ENCODE measurements at places on chromosomes 3 and 15.

DNA sequence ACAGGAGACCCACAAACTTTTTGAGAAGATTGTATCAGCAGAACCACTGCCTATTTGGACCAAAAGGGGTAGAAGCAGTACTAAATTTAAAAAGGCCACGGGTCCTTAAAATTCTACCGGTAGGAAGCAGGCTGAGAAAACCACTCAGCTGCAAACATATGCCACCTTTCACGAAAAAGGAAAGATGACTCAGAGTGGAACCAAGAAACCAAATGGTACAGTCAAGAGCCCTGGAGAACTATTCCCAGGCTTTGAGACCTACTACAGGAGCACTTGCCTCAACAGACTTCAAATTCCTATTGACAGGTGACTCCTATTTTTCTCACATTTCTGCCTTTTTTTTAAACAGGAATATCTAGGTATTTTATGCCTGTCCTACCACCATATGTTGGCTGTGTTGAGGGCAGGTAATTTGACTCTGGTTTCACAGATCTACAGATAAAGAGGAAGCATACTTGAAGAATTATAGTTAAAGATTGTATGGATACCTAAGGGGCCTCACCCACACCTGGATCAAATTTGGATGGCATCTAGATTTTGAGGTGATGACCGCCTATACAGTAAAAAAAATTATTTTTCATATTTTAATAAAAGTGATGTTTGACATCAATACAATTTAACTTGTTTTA is 10.1 kb downstream of the GOLIM4 start:
- no peak for DNase-seq

DNA sequence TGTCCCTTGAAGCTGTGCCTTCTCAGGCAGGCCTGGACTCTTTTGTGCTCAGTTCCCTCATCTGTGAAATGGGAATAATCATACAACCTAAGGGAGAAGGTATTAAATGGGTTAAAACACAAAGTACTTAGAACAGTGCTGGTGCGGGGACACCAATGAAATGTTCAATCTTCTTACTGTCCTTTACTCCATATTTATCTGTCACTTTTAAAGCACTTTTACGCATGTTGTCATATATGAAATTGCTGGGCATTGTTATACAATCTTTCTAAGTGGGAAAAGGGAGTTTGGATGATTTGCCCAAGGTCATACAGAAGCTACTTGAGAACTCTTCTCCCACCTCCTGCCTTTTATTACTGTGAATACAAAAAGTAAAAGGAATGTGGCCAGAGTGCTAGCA is 87.8 kb upstream of the PSMD6 start:
- DNase-seq, result no peak

DNA sequence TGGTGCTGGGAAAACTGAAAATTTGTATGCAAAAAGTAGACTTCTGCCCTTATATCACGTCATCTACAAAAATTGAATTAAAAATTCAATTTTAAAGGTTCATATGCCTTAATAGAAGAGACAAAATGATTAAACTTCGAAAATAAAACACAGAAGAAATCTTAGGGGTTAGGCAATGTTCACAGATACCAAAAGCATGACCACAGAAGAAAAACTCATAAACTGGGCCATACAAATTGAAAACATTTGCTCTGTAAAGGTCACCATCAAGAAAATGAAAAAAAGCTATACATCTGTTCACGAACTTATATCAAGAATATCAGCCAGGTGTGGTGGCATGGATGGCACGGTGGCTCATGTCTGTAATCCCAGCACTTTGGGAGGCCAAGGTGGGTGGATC is 245.1 kb downstream of the PCCB start:
- no peak for DNase-seq

GRCh38 chr3:51932471-51933370 is 9.0 kb downstream of the RRP9 start:
- DNase-seq, result no peak

DNA sequence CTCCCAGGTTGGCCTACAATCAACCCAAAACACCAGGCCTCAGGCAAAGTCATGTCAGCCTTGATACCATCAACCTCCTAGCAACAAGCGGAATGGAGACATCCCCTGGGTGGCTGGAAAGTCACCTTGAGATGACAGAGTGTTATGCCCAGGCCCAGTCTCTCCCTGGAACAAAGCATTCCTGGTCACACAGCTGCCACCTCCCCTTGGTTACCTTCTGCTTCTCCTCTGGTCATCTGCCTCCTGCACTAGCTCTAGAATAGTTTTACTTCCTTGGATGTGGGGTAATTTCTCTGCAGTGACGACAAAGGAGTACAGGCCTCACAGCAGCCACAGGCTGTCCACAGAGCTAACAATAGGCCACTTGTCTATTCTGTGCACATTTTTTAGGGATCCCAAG is 114.9 kb downstream of the RFTN1 start:
- DNase-seq, result no peak

Data from DMS53 (cell line).